ENCODE measurements at places on chromosomes 7 and 10. TPM values are rescaled to one million over a fixed set of nuclear protein-coding genes. Genes with fewer than 3 reads are reported as not detected.

Gene IFT22
- 26.5 TPM for total RNA-seq

Gene ALOX5
- 7.3 TPM for total RNA-seq

Gene SGCE
- total RNA-seq = 23.7 TPM

GRCh38 chr10:34698979-34699378 lies 116.1 kb downstream of the PARD3 start:
- no peak for DNase-seq

DNA sequence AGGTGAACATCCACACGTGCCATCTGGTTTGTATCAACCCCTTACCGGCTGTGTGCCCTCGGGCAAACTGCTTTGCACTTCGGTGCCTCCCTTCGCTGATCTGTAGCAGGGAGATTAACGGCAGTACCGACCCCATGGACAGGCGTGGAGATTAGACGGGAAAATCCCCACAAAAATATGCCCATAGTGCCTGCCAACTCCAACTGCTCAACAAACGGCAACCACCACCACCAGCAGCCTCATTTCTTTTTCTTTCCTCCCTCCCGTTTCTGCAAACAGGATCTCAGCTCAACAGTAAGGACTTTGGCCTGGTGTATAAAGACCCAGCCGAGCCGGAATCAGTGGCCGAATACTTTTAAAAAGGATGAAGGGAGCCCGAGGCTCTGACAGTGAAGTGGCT lies 31.0 kb downstream of the CHST15 start:
- no peak for DNase-seq

DNA sequence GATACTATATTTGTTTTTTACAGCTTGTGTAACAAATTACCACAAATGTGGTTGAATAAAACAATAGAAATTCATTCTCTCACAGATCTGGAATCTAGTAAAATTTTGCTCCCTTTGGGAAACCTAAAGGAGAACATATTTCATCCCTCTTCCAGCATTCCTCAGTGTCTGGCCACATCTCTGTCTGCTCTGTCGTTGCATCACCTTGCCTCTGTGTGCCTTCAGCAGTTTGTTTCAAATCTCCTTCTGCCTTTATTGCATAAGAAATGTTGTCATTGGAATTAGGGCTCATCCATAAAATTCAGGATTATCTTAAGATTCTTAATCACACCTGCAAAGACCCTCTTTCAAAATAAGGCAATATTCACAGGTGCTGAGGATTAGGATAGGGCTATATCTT lies 14.5 kb downstream of the OR2A14 start:
- no peak for DNase-seq

DNA sequence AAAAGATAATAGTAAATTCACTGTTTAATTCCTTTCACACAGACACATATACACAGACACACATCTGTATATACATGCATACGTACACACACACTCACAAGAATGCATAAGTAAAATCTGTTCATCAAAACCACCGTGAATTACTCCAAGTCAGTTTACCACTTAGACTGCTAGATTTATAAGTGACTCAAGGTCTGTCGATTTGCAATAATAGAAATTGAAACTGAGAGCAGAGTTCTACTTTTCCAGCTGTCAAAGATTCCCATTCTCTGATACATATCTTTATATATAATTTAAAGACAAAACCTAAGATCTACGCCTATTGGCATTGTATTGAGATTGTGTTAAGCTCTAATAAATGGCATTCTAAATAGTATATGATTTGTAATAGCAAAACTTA lies 9.9 kb upstream of the HGF start:
- no peak for DNase-seq

- DNase-seq = no peak
Measured at GRCh38 chr10:133161486-133162109, 1.6 kb downstream of the KNDC1 start.

GRCh38 chr7:150461520-150461919 lies 11.1 kb downstream of the GIMAP8 start:
- DNase-seq = no peak

All from Right ventricle myocardium inferior (tissue), 1 donor.